ENCODE measurements at places on chromosomes 12 and 14.

- DNase-seq: no peak
Measured at GRCh38 chr14:100359881-100360280, 36.7 kb downstream of the SLC25A47 start.

GRCh38 chr12:76375470-76375869 is 27.3 kb upstream of the BBS10 start:
- no peak for DNase-seq

DNA sequence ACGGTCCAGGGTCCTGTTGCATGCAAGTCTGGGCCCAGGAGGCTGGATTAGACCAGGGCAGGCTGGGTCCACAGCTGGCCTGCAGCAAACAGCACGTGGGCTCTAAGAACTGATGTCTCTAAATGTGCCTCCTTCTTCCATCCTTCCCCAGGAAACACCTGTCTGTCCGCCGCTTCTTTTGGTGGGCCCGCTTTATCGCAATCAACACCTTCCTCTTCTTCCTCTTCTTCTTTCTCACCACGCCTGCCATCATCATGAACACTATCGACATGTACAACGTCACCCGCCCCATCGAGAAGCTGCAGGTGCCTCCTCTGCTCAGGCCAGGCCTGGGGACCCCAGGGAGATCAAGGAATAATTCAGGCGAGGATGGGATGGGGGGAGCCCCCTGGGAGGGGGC is 28.3 kb downstream of the NGB start:
- no peak for DNase-seq

- no peak for DNase-seq
Measured at GRCh38 chr12:52925717-52926595, 21.1 kb upstream of the KRT8 start.

- DNase-seq: no peak
Measured at GRCh38 chr12:9345171-9345570, 137.0 kb upstream of the PZP start.

DNA sequence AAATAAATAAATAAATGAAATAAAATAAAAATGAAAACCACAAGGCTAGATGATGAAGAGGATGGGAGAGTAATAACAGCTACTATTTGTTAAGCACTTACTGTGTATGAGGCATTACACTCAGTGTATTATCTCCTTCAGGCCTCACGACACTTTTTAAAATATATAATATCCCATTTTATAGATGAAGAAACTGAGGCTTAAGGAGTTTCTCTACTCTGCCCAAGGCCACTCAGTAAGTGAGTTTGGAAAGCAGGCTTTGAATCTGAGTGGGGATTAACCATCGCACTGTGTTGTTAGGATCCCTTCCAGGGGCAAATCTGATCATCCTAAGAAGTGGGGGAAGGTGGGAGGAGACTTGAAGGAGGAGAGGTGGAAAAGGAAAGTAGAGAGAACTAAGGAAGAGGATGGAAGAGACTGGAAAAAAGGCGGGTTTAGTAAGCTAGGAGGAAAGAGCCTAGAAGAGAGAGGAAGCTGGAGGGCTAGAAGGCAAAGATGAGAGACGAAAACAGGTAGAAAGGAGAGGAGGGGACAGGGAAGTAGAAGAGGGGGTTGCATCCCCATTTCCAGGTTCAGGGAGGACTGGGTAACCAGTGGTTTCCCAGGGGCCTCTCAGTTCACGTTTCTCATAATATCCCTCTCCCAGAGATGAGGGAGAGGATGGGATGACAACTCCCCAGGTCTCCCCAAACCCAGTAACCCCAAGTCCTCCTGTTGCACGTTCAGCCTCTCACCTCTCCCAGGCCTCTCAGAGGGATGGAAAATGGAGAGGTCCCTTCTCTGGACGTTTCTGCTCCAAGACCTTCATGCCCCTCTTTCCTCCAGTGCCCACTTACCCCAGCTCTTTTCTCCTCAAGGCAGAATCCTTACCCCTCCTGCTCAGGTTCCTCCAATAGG is 1.7 kb downstream of the STAT6 start:
- DNase-seq: no peak

DNA sequence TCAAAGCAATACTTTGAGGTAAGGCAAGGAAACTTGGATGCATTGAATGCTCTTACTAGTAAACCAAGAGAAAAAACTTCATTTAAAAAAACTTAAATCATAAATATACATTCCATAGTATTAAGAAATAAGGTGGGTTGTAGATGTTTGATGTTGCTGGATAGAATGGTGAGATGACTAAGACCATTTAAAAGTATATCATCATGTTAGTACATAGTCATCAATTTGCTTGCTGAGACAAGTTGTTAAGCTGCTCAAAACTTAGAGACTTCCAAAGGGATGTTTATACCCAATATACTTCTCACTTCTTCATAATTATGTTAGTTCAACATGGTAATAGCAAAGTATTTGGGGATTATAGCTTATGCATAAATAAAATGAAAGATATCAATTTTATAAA is 675.5 kb upstream of the MGAT4C start:
- DNase-seq: no peak

GRCh38 chr14:104515059-104515810 is 64.3 kb upstream of the C14orf180 start:
- DNase-seq: no peak

GRCh38 chr14:36467332-36467731 is 52.7 kb downstream of the NKX2-1 start:
- no peak for DNase-seq

DNA sequence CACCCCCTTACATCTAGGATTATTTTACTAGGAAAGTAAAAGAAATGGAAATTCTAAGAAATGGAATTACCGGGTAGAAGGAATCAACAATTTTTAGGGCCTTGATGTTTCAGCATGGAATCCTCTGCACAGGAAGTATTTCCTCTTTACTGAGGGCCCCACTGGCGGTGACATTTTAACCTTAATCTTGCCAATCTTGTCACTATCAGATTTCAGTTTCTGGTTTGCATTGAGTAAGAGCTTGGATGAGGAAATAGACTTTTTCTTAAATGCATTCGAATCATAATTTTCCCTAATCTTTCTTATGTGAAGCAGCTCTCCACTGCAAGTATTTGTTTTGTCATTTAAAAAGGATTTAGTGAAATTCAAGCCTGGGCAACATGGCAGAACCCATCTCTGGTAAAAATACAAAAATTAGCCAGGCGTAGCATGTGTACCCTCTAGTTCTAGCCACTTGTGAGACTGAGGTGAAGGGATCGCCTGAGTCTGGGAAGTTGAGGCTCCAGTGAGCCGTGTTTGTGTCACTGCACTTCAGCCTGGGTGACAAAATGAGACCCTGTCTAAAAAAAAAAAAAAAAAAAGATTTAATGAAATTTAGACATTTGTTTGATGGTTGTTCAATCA is 40.7 kb downstream of the TPCN1 start:
- no peak for DNase-seq

DNA sequence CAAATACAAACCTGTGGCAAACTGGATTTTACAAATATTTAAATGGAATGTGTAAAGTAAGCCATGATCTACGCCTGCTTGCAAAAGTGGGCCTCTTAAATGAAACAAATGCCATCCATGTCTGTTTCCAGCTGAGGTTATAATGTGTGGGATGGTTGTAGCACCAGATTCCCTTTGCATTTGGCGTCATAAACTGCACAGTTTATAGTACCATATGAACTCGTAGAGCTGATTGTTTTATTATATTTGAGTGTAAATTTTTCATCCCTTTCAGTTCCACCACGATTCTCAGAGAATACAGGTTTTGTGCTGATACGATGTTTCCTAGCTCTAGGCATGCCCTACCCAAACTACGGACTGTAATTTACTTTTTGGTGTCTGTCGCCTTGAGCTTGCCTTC is 374.9 kb downstream of the EGLN3 start:
- DNase-seq: no peak

- no peak for DNase-seq
Measured at GRCh38 chr14:64444984-64445845, 20.1 kb upstream of the AKAP5 start.

GRCh38 chr14:89586258-89587135 is 169.5 kb upstream of the FOXN3 start:
- DNase-seq: no peak

DNA sequence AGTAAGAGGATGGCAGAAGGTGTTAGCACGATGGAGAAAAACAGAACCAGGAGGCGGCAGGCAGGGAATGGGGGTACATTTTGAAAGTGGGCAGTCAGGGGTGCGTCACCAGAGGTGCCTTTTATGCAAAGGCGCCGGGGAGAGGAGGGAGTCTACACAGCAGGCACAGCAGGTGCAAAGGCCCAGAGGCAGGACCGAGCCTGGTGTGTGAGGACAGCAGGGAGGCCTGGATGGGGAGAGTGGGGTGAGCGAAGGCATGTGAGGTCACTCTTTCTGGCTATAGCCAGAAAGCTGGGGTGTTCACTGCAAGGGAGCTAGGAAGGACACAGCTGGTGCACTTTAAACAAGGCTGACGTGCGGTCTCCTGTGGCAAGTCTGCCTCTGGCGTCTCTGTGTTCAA is 65.0 kb downstream of the NCOR2 start:
- no peak for DNase-seq

DNA sequence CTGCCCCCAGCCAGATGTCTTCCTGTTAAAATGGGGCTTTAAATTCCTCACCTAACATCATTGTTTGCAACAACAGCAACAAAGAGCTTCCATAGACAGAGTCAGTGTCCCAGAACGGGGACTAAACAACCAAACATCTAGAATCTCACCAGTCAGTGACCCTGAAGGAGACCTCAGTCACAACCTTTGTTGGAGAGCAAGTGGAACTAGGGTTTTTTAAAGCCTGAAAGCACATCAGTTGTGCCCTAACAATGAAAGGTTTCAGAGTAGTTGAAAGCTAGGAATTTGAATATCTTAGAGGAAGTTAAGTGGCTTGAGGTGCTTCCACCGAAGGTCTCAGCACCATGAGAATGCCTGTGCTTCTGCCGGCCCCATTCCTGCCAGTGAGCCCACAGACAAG is 5.0 kb upstream of the ALDH2 start:
- DNase-seq: no peak

DNA sequence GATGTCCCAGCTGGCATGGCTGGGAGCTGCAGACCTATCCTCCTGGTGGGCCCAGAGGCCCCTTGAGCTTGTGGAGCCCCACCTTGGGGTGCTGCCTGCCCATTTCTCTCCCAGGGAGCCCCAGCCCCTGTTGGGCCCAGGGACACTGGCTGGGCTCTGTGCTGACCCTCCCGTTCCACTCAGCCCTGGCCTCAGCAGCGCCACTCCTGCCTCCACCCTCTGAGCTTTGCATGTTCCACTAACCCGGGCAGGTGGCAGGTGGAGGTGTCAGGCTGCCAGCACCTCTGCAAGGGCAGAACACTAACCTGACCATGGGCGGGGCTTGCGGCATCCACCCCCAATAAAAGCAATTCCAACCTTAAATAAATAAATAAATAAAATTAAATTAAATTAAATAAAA is 299.2 kb downstream of the LRIG3 start:
- DNase-seq: no peak

DNA sequence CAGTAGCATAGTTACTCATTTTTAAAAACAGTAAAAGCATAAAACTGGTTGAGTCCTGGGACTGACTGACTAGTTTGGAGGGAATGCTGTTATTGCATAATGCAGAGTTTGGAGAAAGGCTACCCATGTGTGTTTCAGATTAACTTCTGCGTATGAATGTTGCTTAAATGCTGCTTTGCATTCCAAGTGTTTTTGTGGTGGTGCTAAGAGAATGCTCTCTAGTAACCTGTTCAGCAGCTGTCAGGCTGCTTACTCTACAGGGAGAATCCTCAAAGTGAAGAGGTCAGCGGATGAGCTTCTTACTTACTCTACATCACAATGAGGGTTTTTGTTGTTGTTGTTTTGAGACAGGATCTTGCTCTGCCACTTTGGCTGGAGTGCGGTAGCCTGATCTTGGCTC is 4.3 kb downstream of the DLST start:
- no peak for DNase-seq

DNA sequence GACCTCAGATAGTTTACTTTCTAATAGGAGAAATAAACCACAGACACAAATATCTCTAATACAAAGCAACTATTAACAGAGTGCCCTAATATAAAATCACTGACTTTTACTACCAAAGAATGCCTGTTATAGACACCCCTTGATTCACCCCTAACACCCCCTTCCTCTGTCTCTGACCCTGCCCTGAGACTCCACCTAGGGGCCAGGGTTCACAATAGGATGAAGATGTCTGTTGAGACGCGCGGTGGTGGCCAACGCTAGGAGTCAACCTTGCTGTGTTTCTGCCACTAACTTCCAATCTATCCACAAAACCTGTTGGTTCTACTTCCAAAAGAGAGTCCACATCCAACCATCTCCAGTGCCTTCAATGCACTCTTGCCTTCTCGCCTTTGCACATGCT is 10.9 kb upstream of the TC2N start:
- DNase-seq: no peak

- DNase-seq: no peak
Measured at GRCh38 chr14:68423686-68424085, 369.2 kb downstream of the ZFP36L1 start.

GRCh38 chr14:85546390-85546789 is 16.4 kb downstream of the FLRT2 start:
- DNase-seq: no peak

DNA sequence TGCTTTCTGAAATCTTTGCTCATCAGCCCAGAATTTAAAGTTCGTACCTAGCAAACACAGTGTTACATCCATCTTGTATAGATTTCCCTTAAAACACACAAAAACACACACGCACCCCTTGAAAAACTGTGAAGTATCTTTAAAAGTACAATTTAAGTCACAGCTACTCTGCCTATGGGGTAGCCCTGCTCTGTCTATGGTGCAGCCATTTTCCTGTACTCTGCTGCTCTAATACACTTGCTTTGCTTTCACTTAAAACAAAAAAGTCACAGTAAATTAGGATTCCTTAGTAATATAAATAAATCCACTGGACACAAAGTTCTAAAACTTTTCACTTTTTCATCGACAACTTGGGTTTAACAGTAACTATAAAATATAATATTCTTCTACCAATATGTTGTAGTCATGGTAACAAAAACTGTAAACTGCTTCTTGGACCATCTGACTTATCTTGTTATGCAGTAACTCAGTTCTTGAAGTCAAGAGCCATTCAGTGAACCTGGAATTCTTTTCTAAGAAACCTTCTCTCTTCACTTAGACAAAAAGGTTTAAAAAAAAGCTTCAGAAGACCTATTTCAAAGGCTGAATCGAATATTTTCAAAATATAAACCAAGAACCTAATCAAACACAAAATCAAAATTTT is 63.5 kb downstream of the MED13L start:
- no peak for DNase-seq

DNA sequence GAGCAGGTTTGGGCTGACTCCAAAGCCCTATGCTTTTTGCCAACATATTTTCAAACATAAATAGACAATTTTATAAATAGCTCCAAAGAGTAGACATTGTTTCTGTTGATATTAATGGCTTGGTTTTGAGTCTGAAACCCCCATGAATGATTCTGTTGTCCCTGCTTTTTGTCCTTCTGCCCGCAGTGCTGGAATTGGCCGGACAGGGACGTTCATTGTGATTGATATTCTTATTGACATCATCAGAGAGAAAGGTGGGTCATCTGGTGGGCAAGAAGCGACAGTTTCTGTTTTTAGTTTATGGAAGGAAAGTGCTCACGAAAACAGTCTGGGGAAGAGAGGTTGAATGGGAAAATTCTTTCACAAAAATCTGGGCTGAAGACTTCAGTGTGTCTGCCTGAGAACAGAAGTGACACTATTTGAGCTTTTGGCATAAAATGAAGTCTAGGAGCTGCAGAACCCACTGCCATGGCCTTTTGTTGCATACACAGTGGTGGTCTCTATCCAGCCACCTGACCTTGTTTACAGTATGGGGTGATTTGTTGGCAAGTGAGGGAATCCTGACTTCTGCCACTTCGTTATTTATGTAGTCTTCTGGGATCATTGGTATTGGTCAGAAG is 69.6 kb downstream of the PTPN11 start:
- DNase-seq: no peak

GRCh38 chr14:70821584-70822529 is 12.5 kb upstream of the MAP3K9 start:
- peak; percentile 45 for DNase-seq

GRCh38 chr14:24160499-24160849 is 591 bp upstream of the IRF9 start:
- no peak for DNase-seq

All from stimulated activated CD4-positive, alpha-beta T cell treated with anti-CD3 and anti-CD28 coated beads, TNF-alpha, amount 100 ng/mL, for 48 hours (primary cell).